ENCODE measurements at places on chromosomes 3 and 15.

- DNase-seq = no peak
Measured at GRCh38 chr3:121362035-121362734, 183.6 kb downstream of the POLQ start.

GRCh38 chr3:190038050-190038933, 82.4 kb downstream of the P3H2 start:
- no peak for DNase-seq

GRCh38 chr3:183830187-183830586, 4.8 kb upstream of the MAP6D1 start:
- DNase-seq = no peak

- no peak for DNase-seq
Measured at GRCh38 chr3:33430571-33430970, 9.6 kb downstream of the UBP1 start.

- DNase-seq = no peak
Measured at GRCh38 chr3:151166161-151166560, 36.9 kb downstream of the GPR171 start.

GRCh38 chr15:45799508-45799907, 164.7 kb downstream of the SQOR start:
- DNase-seq = no peak

DNA sequence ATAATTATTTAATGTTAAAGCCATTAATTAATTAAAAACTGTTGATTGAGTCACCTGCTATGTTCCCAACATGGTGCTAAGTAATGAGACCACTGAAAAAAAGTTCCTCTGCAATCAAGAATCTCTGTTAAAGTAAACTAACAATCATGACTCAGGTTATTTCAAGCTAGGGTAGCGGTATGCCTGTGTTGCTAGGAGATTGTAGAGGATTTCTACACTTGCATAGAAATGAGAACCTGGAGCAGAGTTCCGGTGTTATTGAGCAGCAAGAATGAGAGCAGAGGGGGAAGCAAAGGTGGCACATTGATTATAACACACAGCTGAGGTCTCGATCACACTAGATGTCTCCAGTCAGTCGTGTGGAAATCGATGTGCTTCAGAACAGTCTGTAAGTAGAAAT, 41.4 kb downstream of the C3orf85 start:
- no peak for DNase-seq

DNA sequence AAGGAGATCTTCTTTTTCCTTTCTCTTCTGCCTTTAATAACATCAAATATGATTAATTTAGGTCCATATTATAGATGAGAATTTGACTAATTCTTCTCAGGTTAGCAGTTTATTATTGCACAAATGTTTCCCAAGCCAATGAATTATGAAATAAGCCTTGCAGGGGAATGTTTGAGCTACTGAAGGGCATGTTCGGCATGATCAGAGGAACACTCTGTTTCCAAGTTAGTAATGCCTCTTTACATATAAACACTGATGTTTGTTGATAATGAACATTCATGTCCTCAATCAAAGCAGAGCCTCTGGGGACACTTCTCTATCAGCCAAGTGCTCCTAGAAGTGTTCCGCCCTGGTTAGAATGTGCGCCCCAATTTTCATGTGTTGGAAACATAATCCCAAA, 10.0 kb upstream of the CYP1A1 start:
- no peak for DNase-seq

All from NCI-H2081 treated with DMSO at 0.1 percent for 48 hours (cell line).